ENCODE measurements at places on chromosomes 6 and 20.

GRCh38 chr6:37011656-37012378, 6.4 kb downstream of the FGD2 start:
- no peak for DNase-seq

GRCh38 chr6:33670971-33671743, 40.3 kb downstream of the UQCC2 start:
- DNase-seq: no peak

DNA sequence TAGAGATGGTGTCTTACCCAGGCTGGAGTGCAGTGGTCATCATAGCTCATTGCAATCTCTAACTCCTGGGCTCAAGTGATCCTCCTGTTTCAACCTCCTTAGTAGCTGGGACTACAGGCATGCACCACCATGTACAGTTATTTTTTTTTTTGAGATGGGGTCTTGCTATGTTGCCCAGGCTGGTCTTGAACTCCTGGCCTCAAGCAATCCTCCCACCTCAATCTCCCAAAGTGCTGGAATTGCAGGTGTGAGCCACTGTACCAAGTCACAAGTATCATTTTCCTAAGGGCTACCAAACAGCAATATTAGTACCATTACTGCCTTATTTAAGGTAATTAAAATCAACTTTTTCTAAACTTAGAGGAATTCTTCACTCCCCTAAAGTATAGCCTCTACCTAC, 49.4 kb downstream of the BACH2 start:
- no peak for DNase-seq

DNA sequence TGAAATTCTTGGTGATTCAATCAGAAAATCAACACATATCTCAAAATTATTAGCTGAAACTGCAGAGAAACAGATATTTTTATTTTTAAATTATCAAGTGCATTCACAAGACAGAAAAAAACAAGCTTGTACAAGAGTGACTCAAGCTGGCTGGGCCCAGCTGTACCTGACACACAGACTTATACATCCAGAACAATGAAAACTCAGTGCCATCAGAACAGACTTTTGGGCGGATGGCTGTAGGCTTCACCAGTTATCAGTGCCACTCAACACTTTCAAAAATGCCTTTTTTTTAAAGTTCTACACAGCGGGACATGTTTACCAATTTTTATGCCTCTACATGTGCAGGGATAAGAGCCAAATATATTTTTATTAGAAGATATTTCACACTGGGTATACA, 102.8 kb downstream of the MYB start:
- no peak for DNase-seq

GRCh38 chr6:53999088-53999755, 112.0 kb upstream of the MLIP start:
- no peak for DNase-seq

DNA sequence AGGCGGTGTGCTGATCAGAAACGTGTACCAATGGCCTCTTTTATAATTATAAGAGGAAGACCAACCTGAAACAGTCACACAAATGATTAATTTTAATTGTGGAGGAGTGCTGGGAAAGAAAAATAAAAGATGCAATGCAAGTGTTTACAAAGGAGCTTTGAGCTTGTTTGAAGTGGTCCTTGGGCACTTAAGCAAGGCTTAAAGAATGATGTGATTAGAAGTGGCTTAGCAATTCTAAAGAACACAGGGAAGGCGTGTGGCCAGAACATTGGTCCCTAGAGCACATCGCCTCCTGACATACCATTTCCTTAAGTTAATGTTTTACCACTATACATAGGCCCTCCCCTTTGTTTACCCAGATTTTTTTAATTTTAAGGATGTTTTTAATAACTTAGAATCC, 26.1 kb downstream of the PTPN1 start:
- no peak for DNase-seq

DNA sequence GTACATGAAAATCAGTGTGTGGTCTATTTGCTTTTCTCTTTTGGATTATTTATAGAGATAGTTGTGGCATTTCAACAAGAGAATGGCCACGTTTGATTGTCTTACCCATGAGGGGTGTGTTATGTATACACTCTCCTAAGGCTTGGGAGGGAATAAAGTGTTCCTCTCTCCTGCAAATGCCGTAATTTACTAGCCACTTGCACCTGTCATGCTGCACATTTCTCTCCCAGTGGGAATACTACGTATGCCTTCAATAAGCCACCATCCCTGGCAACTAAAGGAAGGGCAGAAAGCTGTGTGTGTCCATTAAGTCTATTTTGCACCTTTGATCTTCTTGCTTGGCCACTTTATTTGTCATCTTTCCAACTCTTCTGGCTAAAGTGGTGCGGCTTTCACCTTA, 541.2 kb downstream of the QKI start:
- DNase-seq: no peak

GRCh38 chr6:37127961-37128862, 41.7 kb upstream of the PIM1 start:
- no peak for DNase-seq

GRCh38 chr6:9521152-9521530, 893.7 kb downstream of the TFAP2A start:
- no peak for DNase-seq

DNA sequence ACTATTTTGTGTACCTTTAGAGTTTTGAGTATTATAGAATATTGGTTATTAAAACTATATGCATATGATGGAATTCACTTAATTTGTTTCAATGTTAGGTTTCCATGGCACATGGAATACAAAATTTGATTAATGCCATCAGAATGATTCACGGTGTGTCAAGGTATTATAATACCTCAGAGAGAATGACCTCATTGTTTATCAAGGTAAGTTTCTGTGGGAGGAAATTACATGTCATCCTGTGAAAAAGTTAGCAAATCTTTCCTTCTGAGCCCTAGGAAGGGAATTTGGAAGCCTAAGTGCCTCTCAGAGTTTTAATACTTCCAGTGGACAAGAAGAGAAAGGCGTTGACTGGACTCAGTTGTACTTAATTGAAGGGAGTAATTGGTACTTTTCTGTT, 40.8 kb downstream of the DNAH8 start:
- no peak for DNase-seq

GRCh38 chr6:105459049-105459448, 56.2 kb upstream of the PREP start:
- DNase-seq: no peak

GRCh38 chr6:121743691-121744090, 308.2 kb downstream of the GJA1 start:
- DNase-seq: no peak

DNA sequence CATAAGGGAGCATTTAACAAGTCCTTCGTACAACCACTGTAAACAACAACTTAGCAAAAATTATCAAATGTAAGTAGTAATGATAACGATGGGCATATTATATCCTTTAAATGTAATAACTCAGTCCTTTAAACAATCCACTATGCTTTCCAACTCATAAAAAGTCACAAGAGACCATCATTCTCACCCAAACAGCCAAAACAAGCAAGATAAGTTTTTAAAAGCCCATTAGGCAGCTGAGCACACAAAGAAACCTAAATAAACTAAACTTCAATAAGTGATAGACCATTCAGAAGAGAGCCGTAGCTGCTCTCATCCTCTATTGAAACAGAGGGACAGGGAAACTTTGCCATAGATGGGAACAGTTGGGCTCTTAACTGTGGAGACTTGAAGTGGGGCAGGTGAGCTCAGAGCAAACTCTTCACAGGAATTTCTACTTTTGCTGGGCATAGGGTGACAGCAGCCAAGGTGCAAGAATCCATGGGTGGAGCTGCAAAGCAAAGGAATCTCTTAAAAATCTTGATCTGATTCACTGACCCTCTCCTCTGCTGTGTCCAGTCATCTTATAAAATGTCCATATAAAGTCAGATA, 22.5 kb downstream of the RAB22A start:
- no peak for DNase-seq

DNA sequence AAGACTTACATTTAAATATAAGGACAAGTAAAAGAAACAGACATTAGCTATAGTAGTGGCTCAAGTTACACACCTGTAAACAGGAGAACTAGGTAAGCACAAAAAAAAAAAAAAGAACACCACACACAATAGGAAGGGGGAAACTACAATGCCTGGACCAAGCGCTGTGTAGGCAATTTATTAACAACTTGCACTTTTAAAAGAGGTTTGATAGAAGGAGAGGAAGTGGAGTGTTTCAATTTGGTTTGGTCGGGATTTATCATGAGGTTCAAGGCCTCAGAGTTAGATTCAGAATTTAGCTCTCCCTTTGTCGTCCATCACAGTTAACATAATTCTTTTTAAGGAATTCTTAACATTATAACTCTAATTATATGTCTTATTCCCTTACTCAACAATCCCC, 1.1 kb upstream of the USP49 start:
- no peak for DNase-seq

GRCh38 chr6:164200071-164200470, 785.6 kb downstream of the QKI start:
- DNase-seq: no peak

DNA sequence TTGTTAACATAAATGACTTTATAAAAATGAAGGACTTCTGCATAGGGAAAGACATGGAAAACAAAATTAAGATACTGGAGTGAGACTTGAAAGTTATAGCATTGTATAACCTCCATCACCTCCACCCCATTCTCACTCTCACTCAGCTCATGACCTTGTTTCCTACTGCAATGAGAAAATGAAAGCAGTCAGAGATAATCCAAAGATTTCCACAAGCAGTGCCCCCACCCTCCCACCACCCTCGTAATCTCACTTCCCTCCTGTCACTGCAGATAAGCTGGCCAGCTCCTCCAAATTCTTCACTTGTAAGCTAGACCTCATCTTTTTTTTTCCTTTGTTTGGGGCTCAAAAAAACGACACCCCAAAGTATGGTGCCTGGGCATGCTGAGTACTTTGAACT, 52.9 kb upstream of the PROKR2 start:
- no peak for DNase-seq

GRCh38 chr6:70415247-70415646, 1.9 kb downstream of the FAM135A start:
- no peak for DNase-seq

- no peak for DNase-seq
Measured at GRCh38 chr6:81998432-81998831, 246.0 kb upstream of the TENT5A start.

DNA sequence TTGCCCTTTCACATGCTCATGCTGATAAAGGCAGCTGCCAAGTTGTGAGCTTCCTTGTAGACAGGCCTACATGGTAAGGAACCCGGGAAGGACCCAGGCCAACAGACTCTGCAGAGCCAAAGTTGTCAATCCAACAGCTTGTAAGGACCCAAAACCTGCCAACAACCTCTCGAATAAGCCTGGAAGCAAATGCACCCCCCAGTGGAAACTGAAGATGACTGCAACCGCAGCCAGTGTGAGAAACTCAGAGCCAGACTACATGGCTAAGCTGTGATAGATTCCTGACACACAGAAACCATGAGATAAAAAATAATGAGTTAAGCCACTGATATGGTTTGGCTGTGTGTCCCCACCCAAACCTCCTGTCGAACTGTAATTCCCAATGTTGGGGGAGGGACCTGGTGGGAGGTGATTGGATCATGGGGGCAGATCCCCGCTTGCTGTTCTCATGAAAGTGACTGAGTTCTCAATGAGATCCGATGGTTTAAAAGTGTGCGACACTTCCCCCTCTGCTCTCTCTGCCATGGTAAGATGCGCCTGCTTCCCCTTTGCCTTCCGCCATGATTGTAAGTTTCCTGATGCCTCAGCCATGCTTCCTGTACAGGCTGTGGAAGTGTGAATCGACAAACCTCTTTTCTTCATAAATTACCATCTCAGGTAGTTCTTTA, 18.8 kb upstream of the CLPSL2 start:
- DNase-seq: peak; percentile 27

DNA sequence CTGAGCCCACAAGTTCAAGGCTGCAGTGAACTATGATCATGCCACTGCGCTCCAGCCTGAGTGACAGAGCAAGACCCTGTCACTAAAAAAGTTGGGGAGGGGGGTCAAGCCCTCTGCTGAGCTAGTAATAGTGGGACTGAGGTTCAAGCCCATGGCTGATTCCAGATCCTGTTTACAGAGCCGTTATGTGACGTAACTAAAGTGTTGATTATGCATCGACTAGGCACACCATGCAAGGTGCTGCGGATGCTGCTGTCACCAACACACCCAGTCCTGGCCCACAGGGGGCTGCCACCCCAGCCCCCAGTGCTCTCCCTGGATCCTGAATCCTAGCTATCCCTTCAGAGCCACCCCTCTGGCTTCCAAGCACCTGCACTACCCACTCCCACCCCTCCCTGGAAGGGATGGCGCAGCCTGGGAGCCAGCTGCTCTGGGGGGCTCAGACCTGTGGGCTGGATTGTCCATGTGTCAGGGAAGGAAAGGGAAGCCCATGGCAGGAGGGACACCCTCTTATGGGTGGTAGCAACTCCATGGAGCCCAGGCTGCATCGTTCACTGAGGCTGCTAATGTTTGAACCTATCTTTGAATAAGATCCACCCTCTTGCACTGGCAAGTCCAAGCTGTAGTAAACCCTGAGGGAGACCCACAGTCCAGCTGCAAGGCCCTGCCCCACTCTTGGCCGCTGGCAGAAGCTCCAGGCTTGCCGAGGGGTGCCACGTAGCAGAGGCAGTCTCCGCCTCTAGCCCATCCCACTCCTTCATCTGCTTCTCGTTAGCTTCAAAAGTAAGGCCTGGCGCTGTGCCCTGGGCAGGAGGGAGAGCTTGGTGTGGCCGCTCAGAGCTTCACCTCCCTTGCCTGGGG, 95.0 kb downstream of the SNX5 start:
- no peak for DNase-seq

- no peak for DNase-seq
Measured at GRCh38 chr6:126826166-126826714, 292.2 kb upstream of the RSPO3 start.

GRCh38 chr20:47127999-47128398, 228.5 kb downstream of the ZMYND8 start:
- DNase-seq: no peak

DNA sequence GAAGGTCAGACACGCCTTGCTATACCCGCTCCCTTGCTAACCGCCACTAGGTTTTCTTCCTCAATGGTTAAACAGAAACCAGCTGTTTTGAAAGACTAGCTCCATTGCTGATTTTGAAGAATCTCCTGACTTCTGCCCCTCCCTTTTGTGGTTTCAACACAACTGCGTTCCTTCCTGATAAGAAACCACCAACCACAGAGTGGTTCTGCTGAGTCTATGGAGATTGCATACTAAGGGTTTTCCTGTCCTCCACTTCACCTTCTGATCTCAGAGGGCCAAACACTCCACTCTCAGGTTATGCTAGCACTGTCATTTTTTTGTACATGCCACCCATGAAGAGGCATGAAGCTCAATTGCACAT, 207.9 kb downstream of the MYLK4 start:
- peak; percentile 73 for DNase-seq

- no peak for DNase-seq
Measured at GRCh38 chr6:53044071-53044470, 21.1 kb upstream of the FBXO9 start.

GRCh38 chr6:159739341-159739740, 12.0 kb downstream of the WTAP start:
- DNase-seq: no peak

- DNase-seq: no peak
Measured at GRCh38 chr6:85669735-85670194, 27.1 kb upstream of the SYNCRIP start.

- no peak for DNase-seq
Measured at GRCh38 chr20:38152175-38152620, 12.9 kb downstream of the TGM2 start.
